ENCODE measurements at places on chromosomes 7 and 10.

DNA sequence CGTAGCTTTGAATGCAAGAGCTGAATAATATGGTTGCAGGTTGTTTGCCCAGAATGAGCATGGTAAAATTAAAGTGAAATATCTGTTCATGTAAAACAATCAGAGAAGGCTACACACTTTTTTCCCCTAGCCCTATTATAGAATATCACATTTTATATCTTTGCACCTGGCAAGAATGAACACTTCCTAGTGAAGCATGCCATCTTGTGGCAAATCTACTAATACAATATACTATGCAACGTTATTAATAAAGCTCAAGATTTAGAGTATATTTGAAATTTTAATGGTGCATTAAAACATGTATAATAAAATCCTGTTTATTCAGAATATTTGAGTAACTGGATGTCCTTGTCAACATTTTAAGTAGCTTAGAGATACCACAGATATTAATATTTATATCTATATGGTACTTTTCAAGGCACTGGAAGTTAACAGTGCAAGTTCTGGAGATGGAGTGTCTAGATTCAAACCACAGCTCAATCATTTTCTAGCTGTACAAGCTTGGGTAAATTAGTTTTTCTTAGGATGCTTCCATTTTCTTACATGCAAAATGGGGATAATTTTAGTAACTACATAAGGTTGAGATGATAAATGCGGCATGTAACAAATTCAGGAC is 643.1 kb upstream of the SEMA3D start:
- DNase-seq = no peak

GRCh38 chr10:77756319-77757232 is 119.0 kb upstream of the KCNMA1 start:
- DNase-seq = no peak

- DNase-seq = no peak
Observed at GRCh38 chr7:132377703-132378584, 198.3 kb downstream of the PLXNA4 start.

DNA sequence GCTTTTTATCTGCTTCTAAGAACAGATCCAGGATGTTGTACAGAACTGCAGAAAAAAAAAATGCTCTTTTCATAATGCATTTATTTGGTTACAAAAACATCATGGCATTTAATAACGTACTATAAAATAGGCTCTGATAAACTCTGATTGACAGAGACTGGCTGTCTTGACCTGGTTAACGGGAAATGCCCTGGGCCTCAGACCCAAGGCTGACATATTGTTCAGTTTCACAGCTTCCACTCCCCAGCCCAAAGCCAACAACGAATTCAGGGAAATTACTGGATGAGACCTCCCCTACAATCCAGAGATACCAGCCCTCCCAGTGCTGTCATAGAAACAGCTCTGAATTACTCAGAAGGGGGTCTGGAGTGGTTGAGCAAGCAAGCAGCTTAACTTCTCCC is 260.1 kb downstream of the CREB5 start:
- no peak for DNase-seq

GRCh38 chr10:82554381-82554780 is 679.4 kb downstream of the NRG3 start:
- DNase-seq = no peak

DNA sequence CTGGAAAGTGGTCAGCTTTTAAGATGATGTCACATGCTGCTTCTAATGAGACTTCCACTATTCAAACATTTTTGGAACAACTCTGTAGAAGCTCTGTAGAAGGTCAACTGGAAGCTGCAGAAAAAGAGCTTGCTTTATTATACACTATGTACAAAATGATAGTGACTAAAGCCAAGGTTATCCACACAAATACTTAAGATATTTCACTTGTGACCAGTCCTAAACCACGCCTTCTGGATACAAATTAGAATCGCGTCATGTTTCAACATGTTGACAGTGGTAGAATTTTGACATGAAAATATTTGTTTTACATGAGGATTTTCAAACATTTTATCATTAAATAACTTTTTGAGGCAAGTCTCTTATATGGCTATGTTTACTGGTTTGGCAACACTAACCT is 499.6 kb upstream of the PHF14 start:
- no peak for DNase-seq

- DNase-seq = no peak
Observed at GRCh38 chr10:98488669-98489430, 42.1 kb upstream of the HPS1 start.
